ENCODE measurements at places on chromosomes 5 and 9.

- DNase-seq = no peak
Observed at GRCh38 chr5:76050134-76050533, 33.0 kb upstream of the SV2C start.

- DNase-seq = no peak
Observed at GRCh38 chr5:443239-444151, 519 bp downstream of the EXOC3 start.

DNA sequence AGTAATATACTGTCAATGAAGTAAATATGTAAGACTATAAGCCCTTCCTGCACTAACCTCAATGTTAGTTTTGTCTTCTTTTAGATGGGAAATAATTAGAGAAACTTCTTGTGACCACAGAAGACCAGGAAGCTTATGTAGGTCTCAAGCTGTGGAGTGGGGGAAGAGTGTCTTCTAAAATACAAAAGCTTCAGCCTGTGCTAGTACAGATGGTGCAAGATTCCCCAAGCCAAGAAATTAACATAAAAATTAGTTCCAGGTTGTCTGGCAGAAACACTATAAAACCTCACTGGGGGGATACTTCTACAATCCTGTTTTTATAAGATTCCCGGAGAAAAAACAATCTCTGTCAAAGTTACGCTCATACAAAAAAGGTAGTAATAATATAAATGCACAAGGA is 103.6 kb downstream of the FNBP1 start:
- no peak for DNase-seq

DNA sequence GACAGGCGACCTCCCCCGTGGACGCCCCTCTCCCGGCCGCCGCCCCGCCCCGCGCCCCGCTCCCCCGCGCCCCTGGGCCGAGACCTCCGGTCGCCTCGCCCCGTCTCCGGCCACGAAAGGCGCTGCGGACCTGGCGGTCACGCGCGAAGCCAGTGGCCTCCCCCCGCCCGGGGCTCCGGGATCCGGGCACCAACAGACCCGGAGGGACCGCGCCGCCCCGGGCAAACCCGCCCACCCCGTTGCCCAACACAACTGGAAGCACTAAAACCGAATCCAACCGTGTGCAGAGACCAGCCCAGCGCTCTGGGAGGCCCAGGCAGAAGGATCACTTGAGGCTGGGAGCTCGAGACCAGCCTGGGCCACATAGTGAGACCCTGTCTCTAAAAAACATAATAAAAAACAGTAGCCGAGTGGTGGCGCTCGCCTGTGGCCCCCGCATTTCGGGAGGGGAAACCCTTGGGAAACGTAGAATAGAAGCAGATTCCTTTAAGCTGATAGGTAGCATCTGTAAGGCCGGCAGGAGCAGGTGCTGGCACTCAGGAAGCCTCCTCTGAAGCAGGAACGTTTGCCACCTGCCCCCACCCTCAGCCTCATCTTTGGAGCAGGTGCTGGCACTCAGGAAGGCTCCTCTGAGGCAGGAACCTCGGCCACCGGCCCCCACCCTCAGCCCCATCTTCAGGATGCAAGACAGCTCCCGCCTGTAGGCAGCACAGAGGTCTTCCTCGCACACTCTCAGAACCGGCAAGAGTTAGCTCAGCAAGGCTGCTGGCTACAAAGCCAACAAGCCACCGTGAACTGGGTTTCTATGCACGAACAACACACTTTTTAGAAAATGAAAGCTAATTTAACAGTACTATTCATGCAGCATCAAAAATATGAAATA is 4.6 kb upstream of the SLC9A3 start:
- DNase-seq = no peak

DNA sequence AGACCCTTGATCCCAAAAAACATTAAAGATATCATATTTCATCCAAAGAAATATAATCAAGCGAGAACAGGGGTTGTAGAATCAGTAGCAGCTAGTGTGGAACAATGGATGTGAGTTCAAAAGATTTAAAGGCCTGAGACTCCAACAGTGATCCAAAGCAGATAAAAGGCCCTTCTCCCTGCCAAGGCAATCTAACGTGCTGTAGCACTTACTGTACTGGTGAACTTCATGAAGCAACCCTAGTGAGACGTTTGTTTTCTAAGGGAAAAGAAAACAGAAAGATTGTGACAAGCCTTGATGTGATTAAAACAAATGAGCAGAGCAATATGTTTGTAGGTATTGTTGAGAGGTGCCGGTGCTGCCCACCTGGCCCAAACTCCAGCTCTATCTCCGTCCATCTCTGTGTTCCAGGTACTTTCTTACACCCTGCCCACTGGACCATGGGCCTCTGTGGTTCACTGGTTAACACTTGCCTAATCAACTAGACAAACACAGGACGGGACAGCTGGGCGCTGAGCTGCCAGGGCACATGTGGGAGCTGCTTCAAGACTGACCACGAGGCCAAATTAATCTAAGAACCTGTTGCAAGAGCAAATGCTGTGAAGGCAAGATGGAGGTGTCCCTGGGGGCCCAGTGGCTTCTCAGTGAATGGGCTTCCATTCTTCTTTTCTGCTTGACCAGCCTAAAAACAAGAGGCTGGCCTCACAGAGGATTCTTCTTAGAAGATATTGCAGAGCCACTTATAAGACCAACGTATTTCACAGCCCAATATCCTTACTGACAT is 265.5 kb downstream of the CWC27 start:
- no peak for DNase-seq

DNA sequence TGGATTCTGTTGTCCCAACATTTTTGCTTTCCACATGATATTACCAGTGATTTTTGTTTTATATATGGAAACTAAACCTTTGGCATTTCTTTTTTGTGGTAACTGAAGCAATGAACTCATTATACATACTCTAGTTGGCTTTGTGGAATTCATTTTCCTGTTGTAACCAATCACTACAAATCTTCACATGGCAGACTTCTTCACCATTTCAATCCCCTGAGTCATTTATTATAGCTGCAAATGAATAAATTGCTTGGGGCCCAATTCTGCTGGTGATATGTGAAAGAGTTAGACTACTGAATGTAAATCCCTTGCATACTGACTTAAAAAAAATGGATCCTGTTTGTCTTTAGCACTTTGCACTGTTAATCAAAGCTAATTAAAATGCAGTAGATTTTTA is 1709.6 kb upstream of the WWC1 start:
- DNase-seq = no peak

All from stimulated activated CD4-positive, alpha-beta T cell treated with anti-CD3 and anti-CD28 coated beads, TNF-alpha, amount 100 ng/mL, for 1 hour (primary cell).